ENCODE measurements at places on chromosomes 5 and 9.

DNA sequence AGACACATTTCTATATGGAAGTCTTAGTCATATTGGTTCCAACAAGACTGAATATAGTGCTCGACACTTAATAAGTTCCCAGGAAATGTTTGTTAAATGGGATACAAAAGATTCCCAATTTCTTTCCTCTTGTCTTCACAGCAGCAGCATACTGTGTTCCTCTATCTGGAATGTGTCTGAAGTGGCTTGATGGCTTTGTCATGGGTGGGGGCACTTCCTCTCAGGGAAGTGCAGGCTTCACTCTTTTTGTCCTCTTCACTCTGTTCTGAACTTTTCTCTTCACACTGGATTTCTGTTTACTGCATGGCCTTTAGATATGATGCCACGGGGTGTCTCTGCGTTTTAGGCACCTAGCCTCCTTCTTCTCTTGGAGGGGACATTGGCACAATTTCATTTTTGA lies 127.7 kb upstream of the C9orf72 start:
- no peak for DNase-seq

GRCh38 chr5:139451878-139452660 lies 10.5 kb downstream of the ECSCR start:
- DNase-seq: no peak

DNA sequence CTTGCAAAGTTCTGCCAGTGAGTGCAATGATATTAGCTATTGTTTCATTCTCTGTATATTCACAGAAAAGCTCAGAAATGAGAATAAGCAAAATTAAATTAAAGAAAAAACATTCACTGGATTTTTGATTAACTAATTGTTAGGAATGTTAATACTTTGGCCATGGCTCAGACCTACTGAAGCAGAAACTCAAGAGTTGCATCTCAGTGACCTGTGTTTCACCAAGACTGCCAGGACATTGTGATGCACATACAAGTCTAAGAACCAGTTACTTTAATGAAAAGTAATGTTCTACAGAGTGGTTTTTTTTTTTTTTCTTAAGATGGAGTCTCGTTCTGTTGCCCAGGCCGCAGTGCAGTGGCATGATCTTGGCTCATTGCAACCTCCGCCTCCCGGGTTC lies 464.9 kb upstream of the NMUR2 start:
- no peak for DNase-seq

GRCh38 chr5:54873691-54874090 lies 111.7 kb downstream of the ESM1 start:
- no peak for DNase-seq

DNA sequence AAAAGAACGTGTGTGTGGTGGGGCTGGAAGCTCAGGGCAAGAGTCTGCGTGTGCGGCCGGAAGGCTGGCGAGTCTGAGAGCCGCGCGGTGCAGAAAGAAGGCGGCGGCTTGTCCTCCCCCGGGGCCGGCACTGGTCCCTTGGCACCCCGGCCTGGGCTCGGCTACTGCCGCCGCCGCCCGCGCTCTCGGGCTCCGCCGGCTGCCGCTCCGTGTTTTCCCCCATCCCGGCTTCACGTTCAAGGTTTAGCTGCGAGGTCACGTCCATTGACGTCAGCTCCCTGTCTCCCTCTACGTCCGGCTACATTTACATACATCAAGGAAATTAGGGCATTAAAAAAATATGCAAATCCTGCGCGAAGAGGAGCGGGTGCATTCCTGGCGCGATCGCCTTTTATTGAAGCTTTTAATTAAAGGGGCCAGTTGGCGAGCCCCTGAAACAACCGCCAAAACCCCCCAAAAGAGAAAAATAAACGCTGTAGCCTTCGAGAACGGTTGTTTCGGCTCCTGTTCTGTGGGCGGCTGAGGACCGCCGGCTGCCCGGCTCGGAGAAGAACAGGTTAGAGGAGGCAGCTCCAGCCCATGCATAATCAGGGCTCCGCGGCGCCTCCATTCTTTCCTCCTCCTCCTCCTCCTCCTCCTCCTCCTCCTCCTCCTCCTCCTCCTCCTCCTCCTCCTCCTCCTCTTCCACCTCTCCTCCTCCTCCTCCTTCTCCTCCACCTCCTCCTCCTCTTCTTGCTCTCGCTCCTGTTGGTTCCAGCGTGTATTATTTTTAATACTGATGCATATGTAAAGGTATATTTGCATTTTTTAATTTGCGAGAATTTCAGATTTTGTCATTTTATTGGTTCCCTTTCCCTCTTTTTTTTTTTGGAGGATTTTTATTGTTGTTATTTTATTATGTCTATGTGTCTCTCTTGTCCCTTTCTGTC lies 207.0 kb downstream of the MEF2C start:
- DNase-seq: no peak

DNA sequence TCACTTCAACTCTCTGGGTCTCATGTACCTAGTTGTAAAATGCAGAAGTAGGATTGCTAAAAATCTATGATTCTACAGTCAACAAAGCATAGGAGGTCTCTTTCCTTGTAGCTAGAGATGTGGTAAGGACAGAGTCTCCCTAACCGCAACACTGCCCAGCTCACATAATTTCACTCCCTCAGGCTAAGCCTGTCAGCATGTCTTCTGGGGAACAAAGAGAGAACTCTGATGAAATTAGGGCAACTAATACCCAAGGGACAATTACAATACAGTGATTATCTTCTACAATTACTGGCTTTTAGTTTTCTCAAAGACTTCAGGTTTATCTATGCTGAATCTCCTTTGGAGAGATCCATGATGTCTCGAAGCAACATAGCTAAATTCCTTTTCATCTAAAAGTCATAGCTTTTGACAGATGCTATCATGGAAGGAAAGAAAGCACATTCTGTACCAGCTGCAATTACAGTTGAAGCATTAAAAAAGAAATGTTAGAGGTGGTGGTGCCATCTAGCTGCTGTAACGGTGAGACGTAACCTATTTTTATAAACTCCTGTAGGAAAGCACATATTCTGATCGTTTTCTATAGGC lies 141.1 kb upstream of the TARS1 start:
- no peak for DNase-seq

DNA sequence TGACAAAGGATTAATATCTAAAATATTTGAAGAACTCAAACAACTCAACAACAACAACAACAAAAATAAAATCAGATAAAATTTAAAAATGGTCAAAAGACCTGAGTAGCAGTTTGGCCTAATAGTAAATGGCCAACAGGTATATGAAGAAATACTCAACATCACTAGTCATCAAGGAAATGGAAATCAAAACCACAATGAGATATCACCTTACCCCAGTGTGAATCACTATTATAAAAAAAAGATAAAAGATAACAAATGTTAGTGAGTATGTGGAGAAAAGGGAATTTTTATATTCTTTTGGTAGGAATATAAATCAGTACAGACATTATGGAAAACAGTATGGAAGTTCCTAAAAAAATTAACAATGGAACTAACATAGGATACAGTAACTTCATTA lies 247.9 kb upstream of the TRPC7 start:
- no peak for DNase-seq

DNA sequence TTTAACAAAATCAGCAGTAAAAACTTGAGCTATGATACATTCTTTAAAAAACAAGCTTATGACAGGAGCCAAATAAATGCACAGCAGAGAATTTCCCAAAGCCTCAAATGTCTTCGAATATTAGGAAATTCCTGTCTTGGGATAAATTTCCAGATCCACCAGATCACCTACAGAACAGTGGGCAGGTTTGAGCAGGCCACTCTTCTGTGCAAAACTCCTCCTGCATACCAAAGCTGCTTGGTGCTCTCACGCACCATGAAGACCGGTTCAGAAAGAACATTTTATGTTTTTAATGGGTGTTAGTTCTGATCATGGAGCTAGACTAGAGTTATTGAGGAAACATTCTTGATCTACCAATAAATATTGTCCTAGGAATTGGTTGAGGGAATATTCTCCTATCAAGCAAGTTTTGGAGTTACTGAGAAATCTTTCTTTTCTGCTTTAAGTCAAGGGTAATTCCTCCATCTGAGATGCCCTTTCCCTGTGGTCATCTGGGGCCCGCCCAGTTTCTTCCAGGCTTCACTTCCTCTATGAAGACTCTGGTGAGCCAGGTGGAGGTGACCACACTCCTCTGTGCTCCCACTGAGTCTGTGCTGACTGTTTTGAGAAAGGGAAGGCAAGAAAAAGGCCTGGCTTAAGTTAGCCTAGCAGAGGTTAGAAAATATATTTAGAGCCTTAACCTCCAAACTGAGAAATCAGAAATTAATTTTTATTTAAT lies 17.9 kb downstream of the TNFSF15 start:
- DNase-seq: no peak

DNA sequence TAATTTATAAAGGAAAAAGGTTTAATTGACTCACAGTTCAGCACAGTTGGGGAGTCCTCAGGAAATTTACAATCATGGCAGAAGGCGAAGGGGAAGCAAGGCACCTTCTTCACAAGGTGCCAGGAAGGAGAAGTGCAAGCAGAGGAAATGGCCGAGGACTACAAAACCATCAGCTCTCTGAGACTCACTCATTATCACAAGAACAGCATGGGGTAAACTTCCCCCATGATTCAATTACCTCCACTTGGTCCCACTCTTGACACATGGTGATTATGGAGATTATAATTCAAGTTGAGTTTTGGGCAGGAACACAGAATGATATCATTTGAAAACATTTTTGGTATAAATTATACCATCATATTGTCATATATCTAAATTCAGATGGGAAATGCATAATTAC lies 934.7 kb downstream of the CDH12 start:
- no peak for DNase-seq

Measured in activated T-helper 9 cell treated with anti-CD3 and anti-CD28 coated beads, Interleukin-2, amount 50 U/mL, for 16 hours (primary cell).